Mesothelial cell of epicardium (in vitro differentiated cells): ENCODE measurements at places on chromosomes 11 and 22. TPM values are rescaled to one million over a fixed set of nuclear protein-coding genes. Genes with fewer than 3 reads are reported as not detected.

- no peak for DNase-seq
These were observed 5.9 kb upstream of the MRGPRG start for GRCh38 chr11:3224401-3225057.

DNA sequence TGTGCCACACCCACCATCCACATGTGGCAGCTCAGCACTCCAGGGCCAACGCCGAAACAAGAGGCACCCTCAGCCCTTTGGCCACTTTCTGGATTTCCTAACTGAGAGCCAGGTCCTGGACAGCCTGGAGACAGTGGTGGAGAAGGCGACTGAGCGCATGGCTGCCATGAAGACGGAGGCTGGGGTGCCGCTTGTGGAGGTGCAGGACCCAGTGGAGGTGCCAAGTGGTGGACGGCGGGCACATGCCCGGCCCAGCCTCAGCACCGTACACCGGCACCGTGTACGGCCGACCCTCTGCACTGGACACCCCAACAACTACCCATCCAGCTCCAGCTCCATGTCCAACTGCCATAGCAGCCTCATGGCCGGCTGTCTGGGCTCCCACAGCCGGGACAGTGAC lies 1.5 kb downstream of the CCDC116 start:
- DNase-seq = no peak

Gene C11orf86
- not detected in 3 replicates for total RNA-seq

- no peak for DNase-seq
These were observed 55.8 kb downstream of the NECTIN1 start for GRCh38 chr11:119673052-119673758.

Gene C1QTNF4
- total RNA-seq = 4.7 to 5.6 TPM (median 4.7 TPM) in 3 replicates

DNA sequence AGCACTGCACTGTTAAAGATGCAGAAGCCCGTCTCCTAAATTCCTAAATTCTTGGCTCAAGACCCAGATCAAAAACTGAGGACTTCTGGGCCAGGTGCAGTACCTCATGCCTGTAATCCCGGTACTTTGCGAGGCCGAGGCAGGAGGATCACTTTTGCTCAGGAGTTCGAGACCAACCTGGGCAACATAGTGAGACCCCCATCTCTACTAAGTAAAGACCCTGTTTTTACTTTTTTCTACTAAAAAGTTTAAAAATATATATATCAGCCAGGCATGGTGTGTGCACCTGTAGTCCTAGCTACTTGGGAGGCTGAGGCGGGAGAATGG lies 29.7 kb downstream of the PDGFB start:
- DNase-seq = no peak

DNA sequence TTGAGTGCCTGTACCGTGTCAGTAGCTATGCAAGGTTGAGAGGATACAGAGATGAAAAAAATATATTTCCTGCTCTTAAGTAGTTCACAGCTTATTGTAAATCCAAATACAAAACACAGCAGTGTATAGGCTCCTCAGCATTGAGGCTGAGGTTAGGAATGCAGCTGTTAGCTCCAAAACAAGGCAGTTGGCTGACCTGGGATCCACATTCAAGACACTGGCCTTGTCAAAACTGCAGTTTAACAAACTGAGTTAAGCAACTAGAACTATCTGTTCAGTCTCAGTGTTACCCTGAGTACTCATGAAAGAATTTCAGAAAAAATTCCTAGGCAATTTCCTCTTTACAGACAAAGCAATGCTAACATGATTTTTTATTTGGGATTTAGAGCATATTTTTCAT lies 42.8 kb downstream of the REXO2 start:
- no peak for DNase-seq

Gene HBD
- total RNA-seq = 1.9 to 3.0 TPM (median 2.6 TPM) in 3 replicates

Gene KRTAP5-7
- total RNA-seq = 0.18 to 0.43 TPM (median 0.25 TPM) in 3 replicates

- no peak for DNase-seq
These were observed 12.7 kb upstream of the CYP2R1 start for GRCh38 chr11:14904745-14905103.

DNA sequence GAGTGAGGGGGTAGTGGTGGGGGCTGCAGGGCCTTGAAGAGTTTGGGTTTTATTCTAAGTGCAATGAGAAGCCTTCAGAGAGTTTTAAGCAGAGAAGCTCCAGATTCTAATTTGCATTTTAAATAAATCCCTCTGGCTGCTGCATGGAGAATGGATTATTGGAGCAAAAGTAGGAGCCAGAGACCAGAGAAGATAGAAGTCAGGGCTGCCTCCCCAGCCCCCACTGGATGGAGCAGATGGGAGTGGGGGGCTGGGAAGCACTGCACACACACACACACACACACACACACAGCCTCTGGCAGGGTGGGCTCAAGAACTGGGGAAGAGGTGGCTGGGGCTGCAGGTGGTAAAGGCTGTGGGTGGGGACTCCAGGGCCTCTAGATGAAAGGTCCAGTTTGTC lies 75.6 kb downstream of the TSPAN18 start:
- DNase-seq = no peak

Gene OR52A1
- 0.02 TPM in 2 of 3 replicates, not detected in the other for total RNA-seq

DNA sequence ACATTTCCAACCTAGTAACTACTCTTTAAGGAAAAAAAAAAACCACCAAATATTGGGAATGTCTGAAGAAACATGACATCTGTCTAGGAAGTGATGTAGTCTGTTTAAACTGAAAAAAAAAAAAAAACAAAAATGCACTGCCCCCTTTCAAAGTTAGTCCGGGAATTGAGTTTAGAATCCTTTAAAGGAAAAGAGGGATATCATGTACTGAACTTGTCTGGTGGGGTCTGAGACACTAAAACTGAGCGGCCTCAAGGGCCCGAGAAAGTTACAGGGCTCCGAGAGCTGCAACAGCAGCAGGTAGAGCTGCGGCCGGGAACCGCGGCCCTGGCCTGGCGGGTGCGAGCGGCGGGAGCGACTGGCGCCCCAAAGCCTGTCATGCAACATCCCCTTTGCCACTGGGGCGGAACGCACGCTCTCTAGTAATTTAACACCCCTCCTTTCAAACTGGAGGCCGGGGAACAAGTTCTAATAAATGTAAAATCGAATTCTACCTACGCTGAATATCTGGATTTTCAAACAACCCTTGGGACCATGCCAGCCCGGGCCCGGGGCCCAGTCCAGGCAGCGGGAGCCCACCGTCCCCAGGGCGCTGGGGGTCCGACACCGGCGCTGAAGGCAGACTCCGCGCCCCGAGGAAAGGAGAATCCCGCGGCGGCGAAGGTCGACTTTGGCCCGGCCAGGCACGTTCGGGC lies 736 bp downstream of the RDX start:
- DNase-seq = peak; percentile 29

- no peak for DNase-seq
These were observed 149.8 kb downstream of the MPPED1 start for GRCh38 chr22:43561415-43562178.

Gene OR8D4
- total RNA-seq = 0.07 to 0.20 TPM (median 0.11 TPM) in 3 replicates

GRCh38 chr11:131840545-131840944 lies 470.1 kb downstream of the NTM start:
- DNase-seq = no peak

DNA sequence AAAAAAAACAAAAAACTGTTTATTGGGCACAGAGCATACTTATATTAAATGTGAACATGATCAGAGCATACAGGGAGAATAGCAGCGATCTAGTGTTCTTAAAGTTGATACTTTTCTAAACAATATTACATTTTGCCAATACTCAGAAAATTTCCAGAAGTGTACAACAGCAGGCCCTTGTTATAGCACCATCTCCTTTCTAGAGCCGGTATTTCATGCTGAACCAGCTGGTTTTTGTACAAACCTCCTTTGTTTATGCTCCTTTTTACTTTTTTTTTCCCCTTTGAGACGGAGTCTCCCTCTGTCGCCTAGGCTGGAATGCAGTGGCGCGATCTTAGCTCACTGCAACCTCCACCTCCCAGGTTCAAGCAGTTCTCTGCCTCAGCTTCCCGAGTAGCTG lies 90.7 kb downstream of the PPP6R3 start:
- no peak for DNase-seq

- DNase-seq = no peak
These were observed 245.8 kb downstream of the CSNK2A3 start for GRCh38 chr11:11107076-11107723.

- no peak for DNase-seq
These were observed 12.9 kb downstream of the RELT start for GRCh38 chr11:73389134-73389525.

GRCh38 chr11:43578346-43579170 lies 102.0 kb upstream of the HSD17B12 start:
- no peak for DNase-seq

- no peak for DNase-seq
These were observed 18.4 kb downstream of the MS4A6E start for GRCh38 chr11:60345489-60345888.

GRCh38 chr11:69554849-69555248 lies 73.4 kb downstream of the LINC01488 start:
- DNase-seq = no peak

DNA sequence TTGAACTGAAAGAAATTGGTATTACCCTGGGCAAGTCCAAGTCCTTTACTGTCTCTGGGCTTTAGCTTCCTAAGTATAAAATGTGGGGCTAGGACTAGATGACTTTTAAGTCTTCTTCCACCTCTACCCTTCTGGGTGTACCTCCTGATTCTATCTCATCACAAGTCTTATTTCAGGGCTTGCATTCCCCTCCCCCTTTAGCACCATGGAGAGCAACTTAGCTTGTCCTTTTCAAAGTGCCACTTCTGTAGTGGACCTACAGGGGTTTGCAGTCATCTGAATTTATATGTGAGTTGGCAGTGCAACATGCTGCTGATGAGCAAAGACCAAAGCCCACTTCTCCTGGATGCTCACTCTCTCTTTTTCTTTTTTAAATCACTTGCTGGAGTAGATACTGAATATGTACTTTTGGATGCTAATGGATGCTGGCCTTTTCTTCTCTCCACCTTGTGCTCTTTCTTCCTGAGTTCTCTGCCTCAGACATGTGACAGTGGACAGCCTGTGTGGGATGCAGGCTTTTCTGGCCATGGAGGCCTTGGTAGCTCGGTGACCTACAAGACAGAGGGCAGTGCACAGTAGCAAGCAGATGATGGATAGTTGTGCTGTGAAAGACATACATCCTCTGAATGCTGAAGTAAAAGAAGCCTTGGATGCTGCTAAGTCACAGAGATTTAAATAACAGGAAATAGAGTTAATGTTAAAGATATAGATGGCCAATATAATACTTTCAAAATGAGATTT lies 185.0 kb downstream of the NELL1 start:
- DNase-seq = no peak

- no peak for DNase-seq
These were observed 13.6 kb downstream of the UCP2 start for GRCh38 chr11:73969091-73969490.

Gene SUSD2
- total RNA-seq = 0.91 to 1.4 TPM (median 1.2 TPM) in 3 replicates

- no peak for DNase-seq
These were observed 16.1 kb downstream of the CPT1A start for GRCh38 chr11:68825571-68825970.
